ENCODE measurements at places on chromosomes 6 and 20.

GRCh38 chr6:14428269-14428668 lies 310.7 kb downstream of the CD83 start:
- DNase-seq: no peak

- DNase-seq: no peak
These were observed 544 bp upstream of the STK38 start for GRCh38 chr6:36547646-36548400.

GRCh38 chr6:19438566-19439353 lies 398.4 kb upstream of the ID4 start:
- DNase-seq: no peak

- no peak for DNase-seq
These were observed 92.7 kb downstream of the EDN3 start for GRCh38 chr20:59393142-59393541.

DNA sequence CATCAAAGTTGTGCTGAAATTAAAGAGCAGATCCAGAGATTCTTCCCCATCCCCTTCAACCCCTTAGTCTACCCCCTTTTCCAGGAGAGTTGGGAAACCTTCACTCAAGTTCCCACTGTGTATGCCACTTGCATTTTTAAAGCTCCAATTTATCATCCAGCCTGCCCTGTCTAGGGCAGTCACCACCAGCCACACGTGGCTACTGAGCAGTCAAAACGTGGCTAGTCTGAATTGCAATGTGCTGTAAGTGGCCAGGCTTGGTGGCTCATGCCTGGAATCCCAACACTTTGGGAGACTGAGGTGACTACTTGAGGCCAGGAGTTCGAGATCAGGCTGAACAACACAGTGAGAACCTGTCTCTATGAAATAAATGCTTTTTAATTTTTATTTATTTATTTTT lies 34.9 kb downstream of the ERGIC3 start:
- DNase-seq: no peak

Measured in HFF-Myc (cell line).